ENCODE measurements at places on chromosomes 2 and 18.

DNA sequence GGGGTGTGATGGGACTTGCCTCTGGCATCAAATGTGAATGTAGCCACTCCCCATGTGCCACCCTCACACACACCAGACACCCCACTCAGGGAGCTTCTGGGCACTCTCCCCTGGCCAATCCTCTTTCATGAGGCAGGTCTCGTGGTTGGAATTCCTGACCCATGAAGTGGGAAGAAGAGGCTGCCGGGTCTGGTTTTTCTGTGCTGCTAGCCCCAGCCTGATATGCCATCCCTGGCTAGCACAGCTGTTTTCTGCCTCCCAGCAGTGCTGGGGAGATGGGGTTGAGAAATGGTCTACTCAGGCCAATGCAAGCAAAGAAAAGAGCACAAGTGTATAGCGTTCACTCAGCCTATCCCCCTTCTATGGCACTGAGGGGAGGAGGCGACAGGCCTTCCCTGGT, 1.2 kb upstream of the C2orf72 start:
- H3K27me3 ChIP-seq = peaks cover 79% of the 10 kb centered on the region
- no peak for DNase-seq
- H3K4me3 ChIP-seq = no peak overlapping the region

DNA sequence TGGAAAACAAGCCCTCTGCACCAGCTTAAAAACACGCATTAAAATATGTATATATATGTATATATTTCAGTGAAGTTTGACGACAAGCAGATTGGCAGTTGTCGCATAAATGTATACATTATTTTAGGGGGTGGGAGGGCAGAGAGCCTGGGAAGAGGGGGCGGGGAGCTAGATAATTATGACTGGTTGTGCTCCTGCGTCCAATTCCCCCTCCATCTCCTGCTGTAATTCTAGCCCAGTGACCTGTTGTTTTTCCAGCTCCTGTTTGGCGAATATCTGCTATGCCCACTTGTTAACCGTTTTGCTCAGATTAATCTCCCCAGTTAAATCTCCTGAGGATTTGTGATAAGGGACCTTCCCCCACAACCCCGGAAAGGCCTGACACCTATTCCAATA, 656 bp downstream of the UNC80 start:
- no peaks in the 10 kb centered on the region for H3K4me1 ChIP-seq
- H3K4me3 ChIP-seq = no peak overlapping the region
- no peaks in the 10 kb centered on the region for H3K36me3 ChIP-seq
- no peak overlapping the region for H3K27ac ChIP-seq

GRCh38 chr18:12589448-12589847, 68.5 kb downstream of the SPIRE1 start:
- peaks cover 6% of the 10 kb centered on the region for H3K36me3 ChIP-seq
- DNase-seq = no peak
- H3K4me1 ChIP-seq = peaks cover 25% of the 10 kb centered on the region
- no peaks in the 10 kb centered on the region for H3K27me3 ChIP-seq
- no peak overlapping the region for H3K27ac ChIP-seq

DNA sequence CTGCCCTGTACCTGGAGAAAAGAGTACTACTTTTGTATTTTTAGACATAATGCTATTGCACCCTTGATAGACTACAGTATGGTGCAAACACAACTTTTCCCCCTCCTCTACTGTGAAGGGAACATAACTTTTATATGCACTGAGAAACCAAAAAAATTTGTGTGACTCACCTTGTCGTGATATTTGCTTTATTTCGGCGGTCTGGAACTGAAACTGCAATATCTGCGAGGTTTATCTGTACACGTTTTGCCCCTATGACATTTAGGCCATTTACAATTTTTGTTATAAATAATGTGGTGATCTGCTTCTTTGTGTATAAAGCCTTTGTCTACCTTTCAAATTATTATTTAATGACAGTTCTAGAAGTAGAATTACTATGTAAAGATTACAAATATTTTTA, 34.4 kb upstream of the AAK1 start:
- no peak overlapping the region for H3K4me3 ChIP-seq
- H3K27me3 ChIP-seq = no peaks in the 10 kb centered on the region
- H3K4me1 ChIP-seq = peaks cover 8% of the 10 kb centered on the region
- no peak for DNase-seq
- H3K27ac ChIP-seq = no peak overlapping the region
- no peaks in the 10 kb centered on the region for H3K36me3 ChIP-seq

DNA sequence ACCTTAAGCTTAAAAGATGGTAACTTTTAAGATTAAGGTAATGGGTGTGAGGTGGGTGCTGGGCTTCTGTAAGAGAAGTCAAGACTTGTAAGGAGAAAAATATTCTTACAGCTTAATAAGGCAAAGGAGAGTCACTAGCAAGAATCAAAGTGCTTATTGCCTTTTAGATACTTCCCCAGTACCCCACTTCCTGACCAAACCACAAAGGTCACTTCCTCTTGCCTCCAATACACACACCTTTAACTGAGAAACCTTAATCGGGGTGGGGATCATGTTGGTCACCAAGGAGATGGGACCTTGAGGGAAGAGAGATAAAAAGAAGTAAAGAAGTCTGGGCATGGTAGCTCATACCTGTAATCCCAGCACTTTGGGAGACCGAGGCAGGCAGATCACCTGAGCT, 10.6 kb upstream of the ATG16L1 start:
- H3K27ac ChIP-seq = no peak overlapping the region
- DNase-seq = no peak
- peaks cover 6% of the 10 kb centered on the region for H3K36me3 ChIP-seq
- no peaks in the 10 kb centered on the region for H3K27me3 ChIP-seq

DNA sequence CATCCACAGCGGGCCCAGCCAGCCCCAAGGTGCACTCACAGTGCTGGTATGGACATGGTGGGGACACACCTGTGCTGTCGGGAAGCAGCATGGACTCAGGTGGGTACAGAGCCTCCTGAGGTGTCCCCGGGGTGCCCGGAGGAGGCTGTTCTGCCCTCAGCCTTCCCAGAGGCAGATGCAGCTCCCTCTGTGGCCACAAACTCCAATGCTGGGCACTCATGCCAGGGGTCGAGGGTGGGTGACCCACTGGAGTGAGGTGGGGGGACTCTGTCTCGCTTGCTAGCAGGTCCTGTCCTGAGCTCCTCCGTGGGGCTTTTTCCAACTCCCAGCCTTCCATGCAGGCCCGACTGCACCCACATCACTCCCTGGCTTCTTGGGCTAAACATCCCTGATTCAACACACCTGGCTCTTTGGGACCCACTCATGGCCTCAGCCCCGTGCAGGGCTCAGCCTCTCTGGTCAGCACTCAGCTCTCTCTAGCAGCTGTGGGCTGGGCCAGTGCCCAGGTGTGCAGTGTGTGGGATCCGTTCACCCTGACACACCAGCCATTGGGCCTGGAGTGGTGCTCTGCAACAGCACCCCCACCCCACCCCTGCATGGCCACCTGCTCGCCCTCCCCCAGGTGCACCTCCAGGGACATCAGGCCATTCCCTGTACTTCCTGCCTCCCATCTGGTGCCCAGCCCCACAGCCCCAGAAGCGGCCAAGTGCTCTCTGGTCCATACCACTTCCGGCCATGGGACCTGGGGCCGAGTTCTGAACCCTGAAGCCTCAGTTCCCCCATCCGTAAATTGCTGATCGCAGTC, 16.0 kb downstream of the RAMP1 start:
- peaks cover 44% of the 10 kb centered on the region for H3K4me1 ChIP-seq
- H3K27me3 ChIP-seq = no peaks in the 10 kb centered on the region
- H3K4me3 ChIP-seq = no peak overlapping the region
- H3K36me3 ChIP-seq = no peaks in the 10 kb centered on the region
- no peak for DNase-seq
- no peak overlapping the region for H3K27ac ChIP-seq

GRCh38 chr2:180507028-180507427, 473.4 kb upstream of the UBE2E3 start:
- no peaks in the 10 kb centered on the region for H3K4me1 ChIP-seq
- no peaks in the 10 kb centered on the region for H3K36me3 ChIP-seq
- peak; percentile 29 for DNase-seq
- H3K4me3 ChIP-seq = no peak overlapping the region
- no peaks in the 10 kb centered on the region for H3K27me3 ChIP-seq
- no peak overlapping the region for H3K27ac ChIP-seq

- no peaks in the 10 kb centered on the region for H3K27me3 ChIP-seq
- no peak overlapping the region for H3K4me3 ChIP-seq
- no peak overlapping the region for H3K27ac ChIP-seq
Measured at GRCh38 chr2:133651861-133652260, 83.6 kb upstream of the NCKAP5 start.

DNA sequence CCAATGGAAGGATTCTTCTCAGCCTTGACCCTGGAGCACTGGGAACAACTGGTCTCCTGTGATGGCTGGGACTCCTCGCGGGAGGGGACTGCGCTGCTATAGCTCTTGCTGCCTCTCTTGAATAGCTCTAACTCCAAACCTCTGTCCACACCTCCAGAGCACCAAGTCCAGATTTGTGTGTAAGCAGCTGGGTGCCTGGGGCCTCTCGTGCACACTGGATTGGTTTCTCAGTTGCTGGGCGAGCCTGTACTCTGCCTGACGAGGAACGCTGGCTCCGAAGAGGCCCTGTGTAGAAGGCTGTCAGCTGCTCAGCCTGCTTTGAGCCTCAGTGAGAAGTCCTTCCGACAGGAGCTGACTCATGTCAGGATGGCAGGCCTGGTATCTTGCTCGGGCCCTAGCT, 28.8 kb downstream of the LIPG start:
- DNase-seq = no peak
- H3K36me3 ChIP-seq = peaks cover 12% of the 10 kb centered on the region
- H3K4me1 ChIP-seq = no peaks in the 10 kb centered on the region
- H3K27ac ChIP-seq = no peak overlapping the region

DNA sequence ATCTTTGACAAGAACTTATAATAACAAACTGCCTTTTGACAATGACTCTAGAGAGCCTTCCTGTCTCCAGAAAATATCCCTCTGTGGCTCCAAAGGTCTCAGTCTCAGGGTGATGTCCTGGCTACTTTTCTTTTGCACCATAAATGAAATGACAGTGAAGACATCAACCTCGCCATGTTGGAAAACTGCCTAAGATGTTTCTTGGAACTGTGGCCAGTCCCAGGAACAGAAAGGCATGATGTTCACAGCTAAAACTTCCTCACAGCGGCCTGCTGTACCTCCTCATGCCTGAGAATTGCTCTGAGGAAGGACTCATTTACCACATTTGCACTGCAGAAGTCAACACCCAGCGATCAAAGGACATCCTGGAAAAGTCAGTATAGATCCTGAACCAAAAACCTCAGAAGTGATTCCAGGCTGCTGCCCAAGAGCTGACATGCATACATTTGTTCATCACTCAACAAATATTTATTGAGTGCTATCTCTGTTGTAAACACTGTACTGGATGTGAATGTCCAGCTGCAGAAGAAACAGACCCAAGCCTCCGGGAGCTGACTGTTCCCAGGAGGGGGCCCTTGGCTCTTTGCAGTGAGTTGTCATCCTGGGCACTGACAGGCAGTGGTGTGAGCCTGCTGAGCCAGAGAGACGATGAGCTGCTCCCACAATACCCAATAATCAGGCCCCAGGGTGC, 64.3 kb upstream of the ACSL3 start:
- no peak overlapping the region for H3K4me3 ChIP-seq
- peaks cover 18% of the 10 kb centered on the region for H3K4me1 ChIP-seq
- no peak for DNase-seq
- no peaks in the 10 kb centered on the region for H3K36me3 ChIP-seq
- no peaks in the 10 kb centered on the region for H3K27me3 ChIP-seq
- no peak overlapping the region for H3K27ac ChIP-seq

- H3K4me1 ChIP-seq = peaks cover 13% of the 10 kb centered on the region
- no peak overlapping the region for H3K4me3 ChIP-seq
- H3K27me3 ChIP-seq = peaks cover 5% of the 10 kb centered on the region
- no peaks in the 10 kb centered on the region for H3K36me3 ChIP-seq
- no peak overlapping the region for H3K27ac ChIP-seq
Measured at GRCh38 chr2:233803292-233803911, 25.3 kb downstream of the MROH2A start.

GRCh38 chr18:47323158-47323557, 71.7 kb upstream of the SKOR2 start:
- H3K4me3 ChIP-seq = no peak overlapping the region
- peak; percentile 55 for DNase-seq
- H3K27me3 ChIP-seq = peaks cover 20% of the 10 kb centered on the region
- no peaks in the 10 kb centered on the region for H3K4me1 ChIP-seq

GRCh38 chr2:172900871-172901270, 165.2 kb downstream of the RAPGEF4 start:
- H3K36me3 ChIP-seq = no peaks in the 10 kb centered on the region
- H3K4me1 ChIP-seq = no peaks in the 10 kb centered on the region
- H3K4me3 ChIP-seq = no peak overlapping the region
- DNase-seq = no peak
- peaks cover 50% of the 10 kb centered on the region for H3K27me3 ChIP-seq

- no peaks in the 10 kb centered on the region for H3K36me3 ChIP-seq
- peak; percentile 23 for DNase-seq
- no peaks in the 10 kb centered on the region for H3K4me1 ChIP-seq
- no peak overlapping the region for H3K4me3 ChIP-seq
Measured at GRCh38 chr18:25289001-25289631, 62.9 kb downstream of the ZNF521 start.

DNA sequence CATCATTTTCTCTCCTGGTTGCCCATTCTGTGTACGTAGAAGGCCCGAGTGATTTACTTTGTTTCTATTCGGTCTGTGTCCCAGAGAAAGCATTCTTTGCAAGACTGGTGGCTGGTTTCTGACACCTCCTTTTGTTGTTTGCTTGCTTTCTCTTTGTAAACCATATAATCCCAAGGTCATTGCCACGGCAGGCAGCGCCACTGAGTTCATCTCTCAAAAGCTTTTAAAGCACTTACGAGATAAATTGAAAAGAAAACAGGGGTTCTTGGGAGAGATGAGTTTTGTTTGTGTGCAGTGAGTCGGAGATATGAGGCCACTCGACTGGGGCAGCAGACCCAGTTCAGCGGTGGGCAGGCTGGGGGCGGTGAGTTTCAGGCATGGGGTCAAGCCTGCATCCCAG, 137.6 kb downstream of the NCK2 start:
- no peaks in the 10 kb centered on the region for H3K27me3 ChIP-seq

DNA sequence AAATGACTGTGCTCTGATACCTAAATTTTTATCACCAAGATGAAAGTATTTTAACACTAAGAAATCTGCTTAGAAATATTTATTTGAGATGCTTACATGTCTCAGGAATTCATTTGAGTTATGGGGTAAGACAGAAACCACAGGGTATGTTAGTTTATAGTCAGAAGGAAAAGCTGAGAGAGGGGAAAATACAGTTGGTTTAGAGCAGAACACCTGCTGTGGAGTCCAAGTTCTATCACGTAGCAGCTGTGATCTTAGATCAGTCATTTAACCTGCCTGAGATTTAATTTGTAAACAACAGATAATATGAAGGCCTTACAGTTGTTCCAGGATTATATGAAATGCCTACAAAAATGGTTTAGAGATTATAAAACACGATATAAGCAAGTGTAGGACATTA, 29.0 kb downstream of the PDE6D start:
- no peaks in the 10 kb centered on the region for H3K36me3 ChIP-seq
- H3K4me1 ChIP-seq = no peaks in the 10 kb centered on the region
- no peak overlapping the region for H3K27ac ChIP-seq

- no peaks in the 10 kb centered on the region for H3K36me3 ChIP-seq
- no peak overlapping the region for H3K27ac ChIP-seq
- H3K4me3 ChIP-seq = no peak overlapping the region
- no peaks in the 10 kb centered on the region for H3K27me3 ChIP-seq
- H3K4me1 ChIP-seq = peaks cover 7% of the 10 kb centered on the region
Measured at GRCh38 chr2:157470321-157470720, 26.4 kb upstream of the CYTIP start.

GRCh38 chr2:44071454-44072046, 75.8 kb upstream of the LRPPRC start:
- no peaks in the 10 kb centered on the region for H3K4me1 ChIP-seq
- no peak for DNase-seq
- no peaks in the 10 kb centered on the region for H3K36me3 ChIP-seq
- H3K27me3 ChIP-seq = peaks cover 34% of the 10 kb centered on the region

Measured in MCF 10A (cell line).